ENCODE measurements at places on chromosomes 12 and 14.
A peak's percentile ranks its signal among the peaks of the same experiment; 100 is the strongest.

DNA sequence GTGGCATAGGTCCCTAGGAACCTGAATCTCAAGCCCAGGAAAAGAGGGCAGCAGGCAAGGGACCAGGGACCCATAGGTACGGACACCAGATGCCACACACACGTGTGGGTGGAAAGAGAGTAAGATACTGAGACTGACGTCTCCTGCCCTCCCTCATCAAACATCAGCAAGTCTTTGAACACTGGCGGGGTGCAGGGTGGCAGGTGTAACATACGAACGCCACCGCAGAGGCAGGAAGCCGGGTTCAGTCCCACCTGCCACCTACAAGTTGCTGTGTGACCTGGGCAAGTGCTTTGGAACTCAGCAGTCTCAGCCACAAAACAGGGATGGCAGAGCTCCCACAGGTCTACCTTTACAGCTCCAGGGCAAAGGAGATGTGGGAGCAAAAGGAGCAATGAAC lies 11.1 kb downstream of the ACTN1 start:
- DNase-seq, result no peak

DNA sequence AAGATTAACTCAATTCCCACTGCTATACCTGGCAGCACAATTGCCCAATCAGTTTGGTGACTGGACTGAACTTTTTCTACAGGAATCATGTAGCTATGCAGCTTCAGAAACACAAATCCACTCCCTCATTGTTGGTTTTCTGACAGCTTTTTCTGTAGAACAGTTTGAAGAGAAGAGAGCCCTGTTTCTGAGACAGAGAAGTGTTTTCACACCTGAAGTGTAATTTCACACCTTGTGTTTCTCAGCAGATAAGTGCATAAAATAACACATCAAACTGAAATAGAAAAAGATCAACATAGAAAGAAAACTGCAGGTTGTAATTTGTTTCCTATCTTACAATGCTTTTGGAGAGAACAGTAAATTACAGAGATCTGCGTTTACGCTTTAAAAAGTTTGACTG lies 335.6 kb downstream of the SNAPC1 start:
- DNase-seq, result no peak

DNA sequence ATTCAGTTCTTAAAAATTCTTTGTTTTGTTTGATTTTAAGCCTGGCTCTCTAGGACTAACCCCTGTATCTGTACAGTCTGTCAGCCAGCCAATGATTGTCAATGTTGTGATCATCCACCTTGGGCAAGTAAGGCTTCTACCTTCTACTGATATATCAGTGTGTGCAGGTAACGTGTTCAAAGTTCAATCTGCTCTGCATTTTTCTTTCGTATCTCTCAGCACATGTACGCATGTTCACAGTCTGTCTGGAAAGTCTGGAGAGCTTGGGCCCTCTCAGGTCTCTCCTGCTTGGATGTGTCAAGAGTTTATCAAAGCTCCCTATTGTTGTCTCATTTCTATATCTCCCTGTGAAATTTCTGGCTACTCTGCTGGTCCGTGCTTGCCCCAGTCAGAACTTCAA lies 138.6 kb upstream of the VRK1 start:
- no peak for DNase-seq

- DNase-seq, result no peak
These were observed 51.9 kb upstream of the NUDT4 start for GRCh38 chr12:93325855-93326254.

DNA sequence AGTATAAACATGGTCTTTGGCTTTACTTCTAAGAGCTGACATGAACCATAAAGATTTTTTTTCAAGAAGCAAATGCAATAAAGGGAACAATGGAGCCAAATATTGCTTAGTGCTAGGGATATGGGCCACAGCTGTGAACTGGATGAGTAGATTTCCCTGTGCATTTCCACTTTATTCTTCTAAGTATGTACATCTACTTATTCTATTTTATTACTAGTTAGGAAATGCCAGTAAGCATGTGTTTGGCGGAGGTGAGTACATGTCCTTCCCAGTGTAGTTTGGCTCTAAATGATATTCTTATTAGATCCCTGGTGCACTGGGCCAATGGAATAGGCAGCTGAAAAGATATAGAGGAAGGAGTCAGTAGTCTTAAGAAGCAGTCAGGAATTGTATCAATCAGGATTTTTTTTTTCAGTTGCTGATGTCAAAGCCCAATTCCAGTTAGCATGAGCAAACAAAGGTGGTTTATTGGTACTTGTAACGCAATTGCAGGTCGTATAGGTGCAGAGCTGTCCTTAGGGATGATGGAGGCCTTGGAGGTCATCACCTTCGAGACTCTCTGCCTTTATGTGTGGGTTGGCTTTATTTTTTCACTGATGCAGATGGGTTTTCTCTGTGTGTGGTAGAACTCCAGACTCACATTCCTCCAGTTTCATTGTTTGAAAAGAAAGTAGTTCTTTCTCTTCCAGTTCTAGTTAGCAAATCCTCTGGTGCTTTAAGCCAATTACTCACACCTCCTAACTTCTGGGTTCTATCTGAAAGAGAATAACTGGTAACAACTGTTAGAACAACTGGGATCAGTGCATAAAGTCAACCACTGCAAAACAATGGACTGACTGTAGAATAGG lies 139.0 kb upstream of the LRIG3 start:
- DNase-seq, result no peak

- no peak for DNase-seq
These were observed 231.1 kb downstream of the CACNA1C start for GRCh38 chr12:2283916-2284315.

GRCh38 chr14:74531006-74531405 lies 37.4 kb downstream of the ISCA2 start:
- no peak for DNase-seq

GRCh38 chr12:106386813-106387535 lies 29.4 kb downstream of the POLR3B start:
- no peak for DNase-seq

DNA sequence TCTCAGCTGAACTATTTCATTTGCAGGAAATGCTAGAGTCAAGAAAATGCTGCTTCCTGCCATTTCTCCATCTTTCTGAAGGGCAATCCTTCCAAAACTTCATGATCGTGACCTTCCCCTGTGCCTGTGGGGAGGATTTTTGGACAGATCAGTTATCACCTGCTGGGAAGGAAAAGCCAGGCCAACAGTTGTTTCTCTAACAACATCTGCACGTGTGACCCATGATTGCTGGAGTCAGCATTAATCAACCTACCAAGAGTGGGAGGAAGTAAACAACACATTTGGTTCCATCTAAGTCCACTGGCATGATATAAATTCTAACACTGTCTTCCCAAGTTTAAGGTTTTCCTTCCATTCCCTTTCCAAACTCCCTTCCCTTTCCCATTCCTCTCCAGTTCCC lies 172.7 kb downstream of the APAF1 start:
- DNase-seq, result no peak

DNA sequence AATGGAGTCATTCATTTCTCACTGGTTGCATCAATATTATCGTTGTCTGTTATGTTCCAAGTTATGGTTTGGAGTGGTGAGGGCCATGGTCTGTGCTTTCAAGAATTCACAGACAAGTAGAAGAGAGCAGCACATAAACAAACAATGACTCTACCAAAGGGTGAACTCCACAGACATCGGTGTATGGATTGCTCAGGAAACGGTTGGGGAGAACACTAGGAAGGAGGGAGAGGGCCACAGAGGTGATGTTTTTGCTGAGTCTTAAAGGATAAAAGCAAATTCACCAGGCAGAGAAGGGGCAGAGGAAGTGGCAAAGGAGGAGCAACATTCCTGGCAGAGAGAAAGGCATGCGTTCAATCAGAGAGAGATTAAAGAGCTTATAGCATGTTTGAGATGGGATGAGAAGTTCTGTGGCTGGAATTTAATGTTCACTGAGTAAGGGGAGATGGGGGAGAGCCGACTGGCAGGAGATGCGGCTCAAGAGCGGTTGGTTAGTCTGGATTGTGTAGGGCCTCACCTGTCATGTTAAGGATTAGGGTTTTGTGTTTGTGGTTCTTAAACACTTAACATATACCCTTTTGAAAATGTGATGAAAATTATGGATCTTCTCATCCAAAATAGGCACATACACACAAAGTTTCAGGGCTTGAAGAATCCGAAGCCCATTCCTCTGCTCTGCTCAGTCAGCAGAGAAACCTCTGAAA lies 42.3 kb upstream of the FRMD6 start:
- DNase-seq, result no peak

- no peak for DNase-seq
These were observed 984.8 kb downstream of the TMEM121 start for GRCh38 chr14:106511006-106511799.

GRCh38 chr12:47938093-47938492 lies 25.3 kb upstream of the TMEM106C start:
- DNase-seq, result no peak

GRCh38 chr14:93735206-93735605 lies 53.1 kb downstream of the PRIMA1 start:
- DNase-seq, result no peak

DNA sequence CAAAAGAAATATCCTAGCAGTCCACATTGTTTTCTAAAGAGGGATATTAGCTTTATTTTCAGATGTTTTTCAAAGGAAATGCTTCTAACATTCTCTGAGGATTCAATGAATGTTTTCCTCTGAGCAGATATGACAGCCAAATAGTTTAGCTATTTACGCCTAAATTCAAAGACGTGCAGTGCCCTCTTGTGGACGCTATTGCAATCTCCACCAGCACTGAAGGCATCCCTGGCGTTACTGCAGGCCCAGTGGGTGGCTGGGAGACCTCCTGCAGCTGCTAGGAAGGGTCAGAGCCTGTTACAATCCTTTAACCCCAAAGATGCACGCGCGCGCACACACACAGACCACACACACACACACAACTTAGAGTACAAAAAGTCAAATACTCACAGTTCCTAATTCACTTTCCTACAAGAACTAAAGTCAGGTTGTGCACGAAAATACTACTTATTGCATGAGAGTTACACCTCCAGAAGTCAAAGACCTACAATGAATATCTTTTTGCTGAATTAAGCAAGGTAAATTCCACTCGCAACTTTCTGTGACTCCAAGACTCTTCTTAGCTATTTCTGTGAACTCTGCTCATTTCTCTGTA lies 589.3 kb upstream of the TMEM132C start:
- DNase-seq, result peak; percentile 24

DNA sequence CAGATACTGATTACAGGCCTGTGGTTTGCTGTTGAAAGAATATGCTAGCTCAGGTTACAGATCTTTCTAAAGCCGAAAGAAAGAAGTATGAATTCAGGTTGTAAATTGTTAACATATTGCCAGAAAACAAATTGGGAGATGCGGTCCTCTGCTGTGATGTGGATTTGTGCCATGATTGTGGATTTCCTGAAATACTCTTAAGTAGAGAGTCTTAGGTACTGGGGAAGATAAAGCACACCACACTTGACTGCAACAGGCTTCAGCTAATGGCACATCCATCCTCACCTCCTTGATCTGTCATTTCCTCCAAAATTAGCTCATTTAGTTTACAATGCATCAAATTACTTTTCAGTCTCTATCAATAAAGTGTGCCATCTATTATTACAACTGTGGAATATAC lies 279.2 kb downstream of the SYT1 start:
- DNase-seq, result no peak

DNA sequence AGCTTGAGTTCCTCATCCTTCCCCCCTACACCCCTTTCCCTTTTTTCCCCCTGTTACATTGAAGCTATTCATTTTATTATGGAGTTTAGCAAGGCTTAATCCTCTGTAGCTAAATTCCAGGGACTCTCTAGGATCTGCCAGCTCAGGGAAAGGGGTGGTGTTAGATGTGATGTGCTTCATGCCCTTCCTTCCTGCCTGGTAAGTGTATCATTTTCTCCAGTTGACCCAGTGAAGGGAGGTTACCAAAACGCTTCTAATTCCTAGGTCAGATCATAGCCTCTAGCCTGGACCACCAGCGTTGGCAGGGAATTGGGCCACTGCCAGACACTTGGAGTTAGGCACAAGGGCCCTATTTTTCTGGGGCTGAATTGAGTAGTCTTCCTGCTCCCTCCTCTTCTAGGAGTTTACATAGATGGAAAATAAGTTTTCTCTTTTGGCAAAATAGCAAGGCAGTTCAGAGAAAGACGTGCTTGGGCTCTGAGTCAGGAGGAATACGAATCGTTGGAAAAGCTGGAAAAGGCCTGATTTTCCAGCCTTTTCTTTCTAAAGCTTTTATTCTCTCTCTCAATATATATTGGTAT lies 88.3 kb downstream of the NPAS3 start:
- no peak for DNase-seq

GRCh38 chr12:114875313-114875712 lies 191.3 kb upstream of the TBX3 start:
- DNase-seq, result no peak

- DNase-seq, result no peak
These were observed 773.7 kb downstream of the BCL11B start for GRCh38 chr14:98498019-98498885.

GRCh38 chr14:90426031-90426540 lies 29.3 kb downstream of the CALM1 start:
- no peak for DNase-seq

- DNase-seq, result no peak
These were observed 7.6 kb upstream of the AEBP2 start for GRCh38 chr12:19431407-19432308.

GRCh38 chr12:86660488-86661147 lies 404.4 kb upstream of the MGAT4C start:
- DNase-seq, result no peak

DNA sequence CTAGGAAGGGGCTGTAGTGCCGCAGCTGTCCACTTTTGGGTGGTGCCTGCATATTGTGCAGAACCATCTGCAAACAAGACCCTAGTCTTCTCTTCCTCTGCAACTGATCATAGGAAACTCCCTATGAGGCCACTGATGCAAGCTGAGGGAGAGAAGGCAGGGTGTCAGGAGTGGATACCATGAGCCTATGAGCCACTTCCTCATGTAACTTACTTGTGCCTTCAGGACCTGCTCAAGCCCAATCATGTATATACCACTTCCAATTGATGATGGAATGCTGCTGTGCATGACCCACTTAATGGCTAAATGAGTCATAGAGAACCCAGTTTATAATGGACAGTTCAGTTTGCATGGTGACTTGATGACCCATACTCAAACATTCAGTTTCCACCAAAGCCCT lies 107.9 kb downstream of the ALG10B start:
- DNase-seq, result no peak

DNA sequence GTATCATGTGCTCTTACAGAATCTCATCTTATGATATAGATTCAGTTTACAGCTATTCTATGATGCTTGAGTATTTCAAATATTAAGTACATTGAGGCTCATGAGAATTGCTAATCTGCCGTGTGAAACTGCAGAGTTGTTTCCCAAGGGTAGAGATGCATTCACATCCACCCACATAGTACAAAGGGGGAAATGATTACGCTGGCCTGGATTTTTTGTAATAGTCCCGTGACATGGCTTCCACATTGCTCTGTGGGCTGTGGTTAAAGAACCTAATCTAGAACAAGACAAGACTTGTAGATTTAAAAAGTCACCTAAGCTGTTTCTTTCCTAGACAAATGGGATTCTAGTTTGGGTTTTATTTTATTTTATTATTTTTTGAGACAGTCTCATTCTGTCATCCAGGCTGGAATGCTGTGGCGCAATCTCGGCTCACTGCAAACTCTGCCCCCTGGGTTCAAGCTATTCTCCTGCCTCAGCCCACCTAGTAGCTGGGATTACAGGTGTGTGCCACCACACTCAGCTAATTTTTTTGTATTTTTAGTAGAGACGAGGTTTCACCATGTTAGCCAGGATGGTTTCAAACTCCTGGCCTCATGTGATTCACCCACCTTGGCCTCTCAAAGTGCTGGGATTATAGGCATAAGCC lies 13.0 kb upstream of the RIOX1 start:
- DNase-seq, result no peak

GRCh38 chr14:70698288-70698687 lies 56.6 kb downstream of the TTC9 start:
- no peak for DNase-seq
